H7 (cell line): ENCODE measurements at places on chromosomes 4 and X. TPM values are rescaled to one million over a fixed set of nuclear protein-coding genes. Genes with fewer than 3 reads are reported as not detected.
A peak's percentile ranks its signal among the peaks of the same experiment; 100 is the strongest.

GRCh38 chrX:39442332-39442731 is 641.1 kb downstream of the MID1IP1 start:
- no peak for DNase-seq

DNA sequence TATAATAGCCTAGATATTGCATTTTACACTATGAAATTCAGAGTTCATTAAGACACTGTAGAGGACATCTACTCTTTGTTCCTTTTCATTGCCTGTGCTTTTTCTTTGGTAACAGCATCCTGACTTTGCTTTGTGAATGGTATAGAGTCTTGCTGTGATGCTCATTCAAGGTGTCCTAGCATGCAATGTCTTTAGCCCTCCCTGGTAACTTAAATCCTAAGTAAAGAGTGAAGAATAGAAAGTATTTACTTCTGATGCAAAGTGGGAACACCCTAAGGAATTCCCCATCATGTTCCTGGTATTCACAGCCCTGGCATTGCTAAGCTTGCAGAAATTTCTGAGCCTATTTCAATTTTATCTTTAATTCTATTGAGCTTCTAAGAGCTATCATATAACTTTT is 400.1 kb downstream of the FAT4 start:
- peak; percentile 48 for DNase-seq

DNA sequence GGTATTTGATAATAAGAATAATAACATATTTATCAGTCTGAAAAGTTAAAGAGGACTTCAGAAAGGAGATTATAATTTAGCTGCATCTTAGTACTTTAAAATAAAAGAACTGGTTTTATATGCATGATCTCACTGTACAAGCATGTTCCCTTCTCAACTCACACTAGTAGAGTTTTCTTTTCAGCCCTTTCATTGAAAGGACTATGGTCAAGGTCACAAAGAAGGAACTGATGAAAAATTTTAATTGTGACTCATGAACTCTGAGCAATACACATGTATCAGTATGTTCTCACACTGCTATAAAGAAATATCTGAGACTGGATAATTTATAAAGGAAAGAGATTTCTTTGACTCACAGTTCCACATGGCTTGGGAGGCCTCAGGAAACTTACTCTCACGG is 73.7 kb upstream of the NDST4 start:
- no peak for DNase-seq

GRCh38 chr4:175229154-175229553 is 311.0 kb downstream of the ADAM29 start:
- DNase-seq, result no peak

GRCh38 chrX:111490688-111491087 is 20.8 kb upstream of the SERTM2 start:
- no peak for DNase-seq

- no peak for DNase-seq
Observed at GRCh38 chrX:152832520-152832919, 1.7 kb downstream of the NSDHL start.

FRMD7 gene
- 0.14 TPM in 1 of 2 replicates, not detected in the other for total RNA-seq

NXF2B gene
- total RNA-seq, result 0.11 and 0.45 TPM in 2 replicates

ODAPH gene
- not detected in 2 replicates for total RNA-seq

ARX gene
- total RNA-seq, result not detected in 2 replicates

ANOS1 gene
- total RNA-seq, result 69.3 and 70.8 TPM in 2 replicates

NEIL3 gene
- total RNA-seq, result 7.8 and 8.8 TPM in 2 replicates
